Activated CD4-positive, alpha-beta memory T cell treated with anti-CD3 and anti-CD28 coated beads, Interleukin-2, amount 10 ng/mL, durations not matched to agents 7 days and 5 days (primary cell): ENCODE measurements at places on chromosomes 1 and 21.

DNA sequence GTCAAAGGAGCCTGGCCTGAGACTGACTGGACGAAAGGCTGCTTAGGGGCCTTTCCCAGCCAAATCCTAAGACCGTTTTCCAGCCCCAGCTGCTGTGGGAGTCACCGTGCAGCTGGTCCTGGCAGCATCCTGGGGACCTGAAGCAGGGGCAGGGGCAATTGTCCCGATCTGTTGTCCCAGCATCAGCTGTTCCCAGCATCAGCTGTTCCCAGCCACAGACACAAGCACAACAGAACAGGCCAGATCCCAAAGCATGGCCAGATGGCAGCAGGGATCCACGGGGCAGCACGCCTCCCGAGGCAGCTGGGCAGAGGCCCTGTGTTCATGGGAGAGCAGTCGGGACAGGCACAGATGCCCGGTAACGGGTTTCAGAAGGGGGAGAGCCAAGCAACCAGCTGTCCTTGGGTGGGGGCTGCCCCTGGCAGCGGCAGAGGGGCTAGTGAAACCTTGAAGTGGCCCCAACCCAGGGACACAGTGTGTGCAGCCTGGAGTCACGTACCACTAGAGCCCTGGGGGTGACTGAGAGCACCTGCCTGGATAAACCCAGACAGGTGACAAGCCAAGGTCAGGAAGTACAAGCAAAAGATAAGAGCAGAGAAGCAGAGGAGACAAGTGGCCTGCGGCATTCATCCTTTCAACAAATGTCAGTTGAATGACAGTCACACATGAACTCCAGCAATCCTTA is 13.3 kb downstream of the CELA2B start:
- H3K27me3 ChIP-seq = no peaks in the 10 kb centered on the region
- H3K36me3 ChIP-seq = peaks cover 8% of the 10 kb centered on the region
- DNase-seq = no peak
- H3K4me3 ChIP-seq = no peak overlapping the region
- H3K27ac ChIP-seq = no peak overlapping the region
- H3K4me1 ChIP-seq = peaks cover 13% of the 10 kb centered on the region

DNA sequence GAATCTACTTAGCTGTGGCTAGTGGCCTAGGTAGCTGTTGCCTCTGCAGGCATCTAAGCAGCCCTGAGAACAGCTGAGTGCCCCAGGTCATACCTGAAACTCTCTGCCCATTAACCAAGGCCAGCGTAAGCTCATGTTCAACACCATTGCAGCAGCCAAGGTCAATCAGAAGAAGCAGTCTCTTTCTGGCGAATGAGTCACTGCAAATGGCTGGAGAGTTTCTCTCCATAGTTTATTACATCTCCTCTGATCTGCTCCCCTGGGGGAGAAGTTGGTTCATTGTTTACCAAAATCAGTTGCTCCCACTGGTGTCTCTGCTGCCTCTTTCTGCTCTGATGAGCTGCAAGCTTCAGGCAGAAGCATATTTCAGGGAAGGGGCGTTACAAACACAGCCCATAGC is 6.9 kb upstream of the BCL9 start:
- H3K4me3 ChIP-seq = no peak overlapping the region
- no peak overlapping the region for H3K27ac ChIP-seq
- H3K4me1 ChIP-seq = no peaks in the 10 kb centered on the region
- no peaks in the 10 kb centered on the region for H3K36me3 ChIP-seq
- DNase-seq = no peak

- no peak for DNase-seq
- H3K27ac ChIP-seq = no peak overlapping the region
- H3K4me1 ChIP-seq = no peaks in the 10 kb centered on the region
- no peaks in the 10 kb centered on the region for H3K27me3 ChIP-seq
These were observed 53.6 kb downstream of the KCNAB2 start for GRCh38 chr1:6099297-6099696.

DNA sequence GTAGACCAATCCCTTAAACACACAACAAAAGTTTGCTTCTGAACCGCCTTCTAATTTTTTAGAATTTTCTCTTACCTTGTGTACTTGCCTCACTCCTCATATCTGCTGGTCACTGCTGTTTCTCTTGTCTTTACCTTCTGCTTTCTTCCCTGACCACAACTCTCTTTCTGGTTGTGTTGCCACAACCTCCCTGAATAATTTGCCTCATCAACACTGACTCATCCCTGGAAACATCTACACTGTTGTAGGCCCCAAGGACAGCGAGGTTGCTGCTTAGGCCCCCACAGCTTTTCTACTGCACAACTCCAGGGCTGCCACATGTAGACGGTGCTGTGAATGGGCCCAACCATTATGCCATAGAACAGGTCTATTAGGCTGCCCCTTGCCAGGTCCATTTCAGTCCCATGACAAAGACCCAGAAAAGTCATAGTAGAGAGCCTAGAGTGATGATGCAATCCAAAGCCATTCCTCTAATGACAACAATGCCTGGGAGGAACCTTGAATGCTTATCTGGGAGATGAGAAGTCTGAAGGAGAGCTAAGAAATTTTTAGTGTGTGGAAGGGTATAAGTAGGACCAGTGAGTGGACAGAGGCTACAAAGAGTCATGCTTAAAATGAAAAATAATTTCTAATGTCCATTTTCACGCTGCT is 36.6 kb upstream of the LCE5A start:
- no peaks in the 10 kb centered on the region for H3K27me3 ChIP-seq
- no peak overlapping the region for H3K4me3 ChIP-seq
- peaks cover 2% of the 10 kb centered on the region for H3K36me3 ChIP-seq
- DNase-seq = no peak
- H3K4me1 ChIP-seq = no peaks in the 10 kb centered on the region
- no peak overlapping the region for H3K27ac ChIP-seq

DNA sequence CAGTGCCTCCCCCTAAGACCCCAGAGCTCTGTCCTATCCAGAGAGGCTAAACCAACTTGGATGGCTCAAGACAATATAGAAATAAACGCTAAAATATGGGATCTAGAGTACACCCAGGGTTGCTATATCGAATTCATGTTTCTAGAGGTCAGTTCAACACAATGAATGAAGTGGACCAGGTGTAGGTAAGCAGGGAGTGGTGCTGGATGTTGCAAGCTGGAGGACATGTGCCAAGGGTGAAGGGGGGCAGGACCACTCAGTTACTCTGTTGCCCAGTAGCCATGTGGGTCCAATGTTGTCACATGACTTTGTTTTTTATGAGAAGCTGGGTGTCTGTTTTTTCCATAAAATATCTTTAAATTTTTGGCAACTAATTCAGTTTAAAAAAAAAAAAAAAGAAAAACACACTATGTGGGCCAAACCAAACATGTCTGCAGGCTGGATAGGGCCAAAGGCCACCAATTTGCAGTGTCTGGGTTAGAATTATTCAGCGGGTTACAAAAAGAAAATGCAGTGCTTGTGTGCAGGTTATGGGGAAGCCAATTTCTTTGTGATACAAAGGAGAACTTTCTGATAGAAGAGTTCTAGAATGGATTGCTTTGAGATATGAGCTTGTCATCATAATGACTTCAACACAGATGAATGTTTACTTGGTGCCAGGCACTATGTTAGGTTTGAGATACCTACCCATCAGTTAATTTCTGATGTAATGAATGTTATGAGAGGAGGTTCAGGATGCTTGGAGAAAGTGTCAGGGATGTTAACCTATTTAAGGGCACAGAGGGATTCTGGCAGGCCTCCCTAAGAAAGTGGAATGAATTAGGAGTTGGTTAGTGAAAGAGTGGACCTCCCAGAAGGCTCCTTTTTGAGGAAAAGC is 8.9 kb downstream of the CACHD1 start:
- no peaks in the 10 kb centered on the region for H3K36me3 ChIP-seq
- H3K27ac ChIP-seq = no peak overlapping the region
- no peak for DNase-seq
- no peaks in the 10 kb centered on the region for H3K4me1 ChIP-seq

- H3K4me1 ChIP-seq = no peaks in the 10 kb centered on the region
- no peak overlapping the region for H3K4me3 ChIP-seq
- no peaks in the 10 kb centered on the region for H3K36me3 ChIP-seq
- H3K27ac ChIP-seq = no peak overlapping the region
These were observed 653.9 kb upstream of the NEGR1 start for GRCh38 chr1:72936151-72936740.

- no peak overlapping the region for H3K4me3 ChIP-seq
- H3K27me3 ChIP-seq = peaks cover 15% of the 10 kb centered on the region
- no peak overlapping the region for H3K27ac ChIP-seq
- no peak for DNase-seq
These were observed 136.2 kb upstream of the RUNX3 start for GRCh38 chr1:25066256-25066655.

DNA sequence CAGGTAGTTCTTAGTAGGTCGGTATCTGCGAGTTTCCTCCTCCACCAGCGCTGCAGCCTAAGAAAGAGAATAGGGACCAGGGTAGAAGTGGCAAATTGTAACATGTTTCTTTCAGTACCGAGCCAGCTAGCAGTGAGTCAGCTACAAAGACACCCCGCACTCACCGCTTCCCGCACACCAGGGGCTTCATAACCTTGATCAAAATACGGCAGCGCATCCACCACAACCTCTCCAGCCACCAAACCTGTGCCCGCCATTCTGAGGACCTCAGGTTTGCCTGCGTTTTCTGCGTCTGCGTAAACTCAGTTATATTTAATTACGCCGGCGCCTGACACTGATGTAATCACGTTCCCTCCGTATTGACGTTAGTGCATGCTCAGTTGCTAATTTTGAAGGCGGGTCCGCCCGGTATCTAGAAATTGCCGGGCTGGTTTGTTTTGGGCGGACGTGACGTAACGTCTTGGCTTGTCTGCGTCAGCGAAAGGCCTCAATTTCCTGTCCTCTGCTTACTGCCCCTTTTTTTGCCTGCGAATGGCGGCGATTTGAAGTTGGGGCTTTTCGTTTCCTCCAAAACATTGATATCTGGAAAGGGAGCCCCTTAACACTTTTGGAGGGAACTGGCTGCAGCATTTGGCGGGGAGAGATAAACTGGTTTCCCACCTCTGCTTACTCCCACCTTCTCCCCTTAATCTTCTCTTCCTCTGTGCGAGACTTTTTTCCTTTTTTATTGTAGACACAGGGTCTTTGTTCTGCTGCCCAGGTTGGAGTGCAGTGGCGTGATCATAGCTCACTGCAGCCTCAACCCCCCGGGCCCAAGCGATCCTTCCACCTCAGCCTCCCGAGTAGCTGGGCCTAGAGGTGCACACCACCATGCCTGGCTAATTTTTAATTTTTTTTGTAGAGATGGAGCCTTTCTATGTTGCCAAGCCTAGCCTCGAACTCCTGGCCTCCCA is at the start of gene BCAS2:
TSS of gene BCAS2 (minus strand) at position 281 of the 953 bp plus-strand sequence. CDS start at position 257, 24 bp downstream.
- peak within 1 kb of the TSS; percentile 94 for H3K27ac ChIP-seq
- H3K36me3 ChIP-seq = peaks cover 22% of the 10 kb centered on the region
- peaks cover 40% of the 10 kb centered on the region for H3K4me1 ChIP-seq

DNA sequence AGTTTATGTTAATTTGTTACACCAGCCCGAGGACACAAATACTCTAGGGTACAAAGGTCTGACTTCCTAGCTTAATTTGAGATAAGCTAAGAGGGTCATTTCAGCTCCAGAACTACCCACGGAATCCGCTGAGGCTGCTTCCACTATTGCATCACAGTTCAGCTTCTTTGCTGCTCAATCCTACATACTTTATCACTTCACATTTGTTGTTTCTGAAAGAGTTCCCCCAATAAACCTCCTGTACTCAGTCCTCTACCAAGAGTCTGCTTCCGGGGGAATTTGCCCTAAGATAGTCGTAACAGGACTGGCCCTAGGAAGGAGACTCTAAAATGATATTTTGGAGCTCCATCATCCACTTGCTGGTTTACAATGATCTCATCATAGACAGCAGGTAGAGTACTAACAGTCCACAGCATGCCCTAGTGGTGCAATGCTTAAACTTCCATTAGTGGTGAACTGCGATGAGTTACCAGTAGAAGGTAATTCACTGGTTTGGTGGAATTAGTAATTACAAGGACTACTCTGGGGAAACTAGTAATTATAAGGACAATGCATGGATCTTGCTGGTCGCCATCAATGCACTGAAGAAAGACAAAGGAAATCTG is 229.3 kb downstream of the USH2A start:
- H3K27me3 ChIP-seq = no peaks in the 10 kb centered on the region
- no peaks in the 10 kb centered on the region for H3K4me1 ChIP-seq
- DNase-seq = no peak
- H3K36me3 ChIP-seq = no peaks in the 10 kb centered on the region

DNA sequence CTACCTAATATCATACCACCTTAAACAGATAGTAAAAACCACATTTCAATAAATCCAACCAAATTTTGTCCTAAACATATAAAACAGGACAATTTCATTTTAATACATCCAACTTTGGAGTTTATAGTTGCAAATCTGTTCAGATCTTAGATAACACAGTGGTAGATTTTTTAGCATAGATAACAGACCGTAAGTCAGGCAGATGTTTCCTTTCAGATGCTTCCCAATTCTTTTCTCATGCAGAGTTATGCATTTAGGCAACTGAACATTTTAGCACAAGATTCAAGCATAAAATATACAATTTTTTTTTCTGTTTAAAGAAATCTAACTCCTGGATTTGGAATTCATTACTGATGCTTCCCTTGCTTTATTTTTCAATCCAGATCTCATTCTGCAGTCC is 156.5 kb upstream of the ZNHIT6 start:
- no peak overlapping the region for H3K27ac ChIP-seq
- H3K4me1 ChIP-seq = no peaks in the 10 kb centered on the region
- no peak overlapping the region for H3K4me3 ChIP-seq
- H3K27me3 ChIP-seq = no peaks in the 10 kb centered on the region
- DNase-seq = no peak
- no peaks in the 10 kb centered on the region for H3K36me3 ChIP-seq

GRCh38 chr1:229030630-229031029 is 240.3 kb upstream of the RAB4A start:
- no peak for DNase-seq
- peaks cover 1% of the 10 kb centered on the region for H3K27me3 ChIP-seq
- H3K27ac ChIP-seq = no peak overlapping the region

DNA sequence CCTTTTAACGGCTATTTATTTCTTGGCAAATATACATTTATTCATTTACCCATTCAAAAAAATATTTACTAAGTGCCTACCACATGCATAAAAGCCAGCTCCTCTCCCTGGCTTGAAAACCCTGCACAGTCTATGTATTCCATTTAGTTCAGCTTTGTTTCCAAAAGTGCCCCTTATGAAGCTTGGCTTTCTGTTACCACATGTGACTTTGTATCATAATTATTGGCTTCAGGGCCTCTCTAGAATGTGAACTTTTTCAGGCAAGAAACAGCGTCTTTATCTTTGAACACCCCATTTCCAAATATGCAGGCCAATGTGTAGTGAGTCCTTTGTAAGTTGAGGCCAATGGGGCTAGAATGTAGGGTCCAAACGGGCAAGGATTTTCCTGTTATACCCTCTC is 69.4 kb downstream of the CACHD1 start:
- H3K27ac ChIP-seq = no peak overlapping the region
- no peak for DNase-seq
- H3K4me3 ChIP-seq = no peak overlapping the region
- H3K27me3 ChIP-seq = peaks cover 2% of the 10 kb centered on the region
